ENCODE measurements at places on chromosomes 5 and 9. TPM values are rescaled to one million over a fixed set of nuclear protein-coding genes. Genes with fewer than 3 reads are reported as not detected.

C9orf152 gene
- 0.10 TPM for polyA plus RNA-seq

DNA sequence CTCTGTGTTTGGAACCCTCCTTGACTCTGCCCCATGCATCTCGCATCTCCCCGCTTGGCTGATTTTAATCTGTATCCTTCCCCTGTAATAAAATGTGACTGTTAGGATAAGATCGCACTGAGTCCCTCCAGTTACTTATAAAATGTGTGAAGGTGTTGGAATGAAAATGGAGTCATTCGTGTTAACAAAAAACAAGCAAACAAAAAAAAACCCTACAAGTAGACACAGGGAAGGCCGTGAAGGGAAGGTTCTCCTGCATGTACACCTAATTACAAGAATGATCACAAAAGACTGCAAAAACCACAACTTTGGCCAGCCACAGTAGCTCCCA is 14.2 kb upstream of the VDAC1 start:
- DNase-seq = no peak

- peak; percentile 80 for DNase-seq
Observed at GRCh38 chr5:73796164-73797131, 170.5 kb downstream of the ARHGEF28 start.

DNA sequence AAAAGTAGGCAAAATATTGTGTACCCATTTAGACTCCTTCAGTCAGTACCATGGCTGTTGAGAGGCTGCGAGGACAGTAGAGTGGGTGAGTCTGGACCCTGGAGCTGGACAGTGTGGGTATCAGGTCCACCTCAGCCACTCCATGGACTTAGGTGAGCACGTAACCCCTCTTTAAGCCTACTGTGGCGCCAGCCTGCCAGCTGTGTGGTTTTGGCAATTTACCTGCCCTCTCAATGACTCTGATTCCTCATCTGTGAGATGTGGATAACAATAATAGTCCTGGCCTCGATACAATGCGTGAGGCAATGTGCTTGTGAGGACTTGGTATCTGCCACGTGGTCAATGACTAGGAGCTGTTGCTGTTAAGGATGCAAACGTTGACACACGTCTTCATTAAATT is 17.9 kb downstream of the SLC1A3 start:
- no peak for DNase-seq

DNA sequence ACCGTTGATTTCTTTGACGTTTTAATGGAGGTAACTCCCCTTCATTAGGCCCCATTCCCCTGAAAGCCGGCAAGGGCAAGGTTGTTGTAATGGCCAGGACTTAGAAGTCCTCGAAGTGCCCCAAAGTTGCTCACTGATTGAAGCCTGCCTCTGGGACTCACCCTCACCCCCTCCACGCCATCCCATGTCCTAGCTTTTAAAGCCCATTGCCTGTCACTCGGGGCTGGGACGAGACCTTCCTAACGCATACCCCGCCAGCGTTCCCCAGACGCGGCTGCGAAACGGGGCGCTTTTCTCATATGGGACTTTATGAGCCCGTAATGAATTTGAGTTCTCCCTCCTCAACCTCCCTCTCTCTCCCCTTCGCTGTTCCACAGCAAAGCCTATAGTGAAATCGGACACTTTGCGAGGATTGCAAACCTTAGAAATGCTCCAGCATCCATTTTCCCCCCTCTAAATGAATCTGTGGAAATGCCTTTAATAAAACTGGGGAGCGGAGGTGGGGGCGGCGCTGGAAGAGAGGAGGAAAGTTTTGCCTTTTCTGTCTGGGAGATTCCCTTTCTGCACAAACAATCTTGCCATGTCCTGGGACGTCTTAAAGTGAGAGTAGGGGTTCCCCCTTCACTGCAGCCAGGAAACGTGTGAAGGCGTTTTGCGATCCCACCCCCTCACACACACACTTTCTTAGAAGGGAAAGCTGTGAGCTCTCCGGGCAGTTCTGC is 1.5 kb downstream of the PAPPA start:
- peak; percentile 77 for DNase-seq

GRCh38 chr5:81986126-81986525 is 14.3 kb downstream of the ATG10 start:
- no peak for DNase-seq

DNA sequence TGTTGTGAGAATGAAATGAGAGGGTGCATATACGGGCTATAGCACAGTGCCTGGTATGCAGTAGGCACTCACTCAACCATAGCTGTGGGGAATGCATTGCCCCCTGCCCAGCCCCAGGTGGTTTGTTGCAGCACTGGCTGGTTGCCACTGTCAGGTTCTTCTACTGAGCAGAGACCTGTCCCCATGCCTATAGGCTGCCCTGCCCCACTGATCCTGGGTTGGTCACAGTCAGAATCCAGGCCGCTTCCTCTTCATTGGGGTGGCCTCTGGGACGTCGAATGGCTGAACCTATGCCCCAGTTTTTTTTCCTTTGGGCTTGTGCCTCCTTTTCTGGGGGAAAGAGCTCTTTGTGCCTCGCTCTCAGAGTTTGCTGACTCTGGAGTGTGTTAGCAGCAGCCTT is 74.6 kb downstream of the RGS3 start:
- DNase-seq = no peak

MEIKIN gene
- polyA plus RNA-seq = not detected

LCN9 gene
- polyA plus RNA-seq = not detected

DNA sequence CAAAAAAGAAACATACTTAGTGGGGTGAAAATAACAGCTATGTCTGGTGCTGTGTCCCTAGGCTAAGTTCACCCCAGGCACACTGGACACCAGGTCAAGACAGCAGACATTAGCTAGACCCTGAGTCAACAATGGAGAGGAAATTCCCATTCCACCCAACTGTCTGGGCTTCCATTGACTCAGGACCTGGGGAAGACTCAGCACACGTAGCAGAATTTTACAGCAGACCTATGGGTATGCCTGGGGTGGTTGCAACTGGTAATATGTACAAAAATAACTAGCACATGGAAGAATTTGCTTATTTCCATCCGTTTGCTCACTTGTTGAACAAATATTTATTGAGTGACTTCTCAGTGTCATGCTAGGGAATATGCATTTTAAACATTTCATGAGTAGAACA is 117.0 kb downstream of the GAS1 start:
- no peak for DNase-seq

DNA sequence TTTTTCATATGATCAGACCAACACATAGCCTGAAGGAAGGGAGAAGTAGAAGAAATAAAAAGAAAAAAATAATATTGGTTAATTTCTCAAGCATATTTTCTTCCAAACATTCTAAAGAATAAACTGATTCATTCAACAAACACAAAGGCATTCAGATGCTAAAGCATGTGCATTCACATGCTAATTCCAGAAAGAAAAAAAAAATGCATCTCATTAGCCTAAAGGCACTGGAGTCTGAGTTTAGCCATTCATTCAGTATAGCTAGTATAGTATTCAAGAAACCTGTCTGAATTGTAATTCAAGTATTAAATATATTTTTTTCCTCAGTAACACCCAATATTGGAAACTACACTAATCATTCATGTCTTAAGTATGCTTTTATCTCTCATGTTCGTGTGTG is 61.0 kb upstream of the FER start:
- DNase-seq = no peak

CARD6 gene
- polyA plus RNA-seq = 5.2 TPM

- DNase-seq = no peak
Observed at GRCh38 chr9:22044583-22044982, 35.5 kb upstream of the CDKN2B start.

PCDHGA12 gene
- polyA plus RNA-seq = not detected

ITGA2 gene
- polyA plus RNA-seq = 8.5 TPM

Data from A549 (cell line).